ENCODE measurements at places on chromosomes 7 and 10.

DNA sequence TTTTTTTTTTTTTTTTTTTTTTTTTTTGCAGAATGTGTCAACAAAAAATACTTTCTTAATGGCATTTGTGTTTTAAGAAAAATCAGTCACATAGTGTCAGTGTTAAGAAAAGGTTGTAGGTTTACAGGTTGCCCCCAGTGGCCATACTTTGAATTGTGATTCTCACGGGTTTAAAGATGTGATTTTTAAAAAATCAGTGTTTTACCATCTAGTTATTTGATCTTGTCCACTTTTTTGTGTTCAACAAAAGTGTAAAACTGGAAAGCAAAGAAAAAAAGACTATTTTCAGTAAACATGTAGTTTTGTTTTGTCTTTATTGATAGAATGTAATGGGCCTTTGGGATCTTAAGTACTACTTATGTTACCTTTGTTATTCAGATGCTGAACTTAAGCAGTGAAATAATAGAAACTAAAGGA lies 25.7 kb downstream of the SUV39H2 start:
- no peak for DNase-seq

GRCh38 chr10:102352066-102352715 lies 43.3 kb upstream of the NFKB2 start:
- DNase-seq, result peak; percentile 75

GRCh38 chr10:111137007-111137406 lies 60.2 kb downstream of the ADRA2A start:
- peak; percentile 24 for DNase-seq

DNA sequence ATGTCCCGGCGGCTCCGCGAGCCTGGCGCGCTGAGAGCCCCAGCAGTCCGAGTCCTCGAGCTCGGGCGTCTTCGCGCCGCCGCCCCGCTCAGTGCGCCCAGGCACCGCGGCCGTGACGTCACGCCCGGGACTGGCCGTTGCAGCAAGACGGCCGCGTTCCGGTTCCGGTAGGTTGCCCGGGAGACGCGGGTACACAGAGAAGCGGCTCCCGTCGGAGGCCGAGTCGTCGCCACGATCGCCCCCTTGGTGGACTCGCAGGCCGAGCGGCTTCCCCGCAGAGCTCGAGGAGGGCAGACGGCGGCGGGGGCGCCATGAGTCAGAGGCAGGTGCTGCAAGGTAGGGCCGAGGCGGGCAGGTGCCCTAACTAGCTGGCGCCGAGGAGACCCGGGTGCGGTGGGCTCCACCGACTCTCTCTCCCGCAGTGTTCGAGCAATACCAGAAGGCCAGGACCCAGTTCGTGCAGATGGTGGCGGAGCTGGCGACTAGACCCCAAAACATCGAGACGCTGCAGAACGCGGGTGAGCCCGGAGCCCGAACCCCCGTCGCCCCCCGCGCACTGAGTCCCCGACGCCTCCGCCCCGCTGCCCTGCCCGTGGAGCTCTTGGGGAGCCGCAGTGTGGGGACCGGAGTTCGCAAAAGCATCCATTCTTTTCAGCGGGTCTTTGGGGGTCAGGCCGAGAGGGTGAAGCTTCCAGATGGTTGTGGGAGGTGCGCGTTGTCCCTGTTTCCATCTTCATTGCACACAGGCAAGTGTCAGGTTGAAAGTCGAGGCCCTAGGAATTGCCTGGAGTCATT lies at the start of gene SPAG6:
SPAG6 (plus strand) TSS at position 196 of the 795 bp plus-strand sequence; CDS start at position 312, 116 bp downstream.
- peak; percentile 83 for DNase-seq

DNA sequence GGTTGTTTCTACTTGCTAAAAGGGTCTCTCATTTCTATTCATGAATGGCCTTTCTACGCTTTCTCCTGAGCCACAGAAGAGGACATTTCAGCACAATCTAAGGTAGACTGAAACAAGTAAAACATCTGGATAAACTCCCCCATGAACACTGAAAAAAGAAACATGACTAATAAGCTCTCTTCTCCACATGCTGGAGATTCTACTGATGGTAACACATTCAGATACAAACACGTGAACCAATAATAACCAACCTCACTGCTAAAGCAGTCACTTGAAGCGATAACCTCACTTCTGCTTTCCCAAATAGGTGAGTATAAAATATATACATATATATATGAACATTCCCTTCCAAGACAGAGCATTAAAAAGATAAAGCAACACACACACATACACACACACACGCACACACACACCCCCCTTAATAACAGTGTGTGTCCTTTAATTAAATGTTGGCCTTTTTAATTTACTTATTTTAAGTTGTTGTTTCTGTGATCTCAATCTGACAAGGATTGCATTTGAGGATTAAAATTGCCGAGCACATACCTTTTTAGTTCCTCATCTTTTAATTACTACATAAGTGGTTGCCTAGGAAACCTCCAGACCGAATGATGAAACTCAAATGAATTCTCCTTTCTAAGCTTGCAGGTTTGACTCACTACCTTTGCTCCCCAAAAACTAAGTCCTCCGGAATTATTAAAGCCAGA lies 292.4 kb upstream of the KLF14 start:
- no peak for DNase-seq

DNA sequence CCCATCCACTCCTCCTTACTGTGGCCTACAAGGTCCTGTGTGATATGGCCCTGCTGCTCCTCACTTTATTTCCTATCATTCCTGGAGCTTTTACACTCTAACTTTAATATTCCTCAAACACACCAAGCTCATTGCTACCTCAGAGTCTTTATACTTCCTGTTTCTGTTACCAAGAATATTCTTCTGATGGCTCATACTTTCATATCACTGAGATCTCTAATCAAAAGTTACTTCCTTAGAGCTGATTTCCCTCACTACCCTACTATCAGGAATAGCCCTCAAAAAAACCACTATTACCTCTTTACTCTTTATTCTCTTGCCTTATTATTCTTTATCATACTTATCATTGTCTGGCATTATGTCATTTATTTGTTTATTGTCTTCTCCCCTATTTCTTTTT lies 5.8 kb upstream of the PPP3CB start:
- DNase-seq, result no peak

- peak; percentile 57 for DNase-seq
Observed at GRCh38 chr7:96131525-96131924, 190.4 kb downstream of the SLC25A13 start.

GRCh38 chr7:84176716-84177115 lies 17.9 kb downstream of the SEMA3A start:
- no peak for DNase-seq

DNA sequence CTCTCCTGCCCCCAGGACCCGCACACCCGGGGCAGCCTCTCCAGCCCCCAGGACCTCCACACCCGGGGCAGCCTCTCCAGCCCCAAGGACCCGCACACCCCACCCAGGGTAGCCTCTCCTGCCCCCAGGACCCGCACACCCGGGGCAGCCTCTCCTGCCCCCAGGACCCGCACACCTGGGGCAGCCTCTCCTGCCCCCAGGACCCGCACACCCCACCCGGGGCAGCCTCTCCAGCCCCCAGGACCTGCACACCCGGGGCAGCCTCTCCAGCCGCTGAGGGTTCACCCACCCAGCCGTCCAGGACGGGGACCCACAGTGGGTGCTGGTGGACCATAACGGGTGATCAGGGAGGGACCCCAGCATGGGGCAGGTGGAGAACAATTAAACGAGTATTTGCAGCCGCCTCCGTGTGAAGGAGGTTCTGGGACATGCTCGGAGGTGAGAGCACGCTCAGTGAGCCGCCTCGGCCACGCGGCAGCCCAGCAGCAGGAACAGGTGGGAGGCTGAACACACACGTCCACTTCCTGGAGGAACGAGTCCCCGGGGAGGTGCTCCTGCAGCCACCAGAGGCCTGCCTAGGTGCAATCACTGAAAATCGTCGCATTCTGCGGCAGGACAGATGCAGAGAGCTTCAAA lies 107.9 kb downstream of the PDGFA start:
- no peak for DNase-seq

- no peak for DNase-seq
Observed at GRCh38 chr7:90236721-90237289, 8.2 kb upstream of the CFAP69 start.

GRCh38 chr10:101183458-101184183 lies 45.6 kb downstream of the LBX1 start:
- DNase-seq, result no peak

GRCh38 chr10:15391491-15391890 lies 20.4 kb upstream of the FAM171A1 start:
- DNase-seq, result no peak

- no peak for DNase-seq
Observed at GRCh38 chr7:54879776-54880175, 120.8 kb upstream of the SEC61G start.

DNA sequence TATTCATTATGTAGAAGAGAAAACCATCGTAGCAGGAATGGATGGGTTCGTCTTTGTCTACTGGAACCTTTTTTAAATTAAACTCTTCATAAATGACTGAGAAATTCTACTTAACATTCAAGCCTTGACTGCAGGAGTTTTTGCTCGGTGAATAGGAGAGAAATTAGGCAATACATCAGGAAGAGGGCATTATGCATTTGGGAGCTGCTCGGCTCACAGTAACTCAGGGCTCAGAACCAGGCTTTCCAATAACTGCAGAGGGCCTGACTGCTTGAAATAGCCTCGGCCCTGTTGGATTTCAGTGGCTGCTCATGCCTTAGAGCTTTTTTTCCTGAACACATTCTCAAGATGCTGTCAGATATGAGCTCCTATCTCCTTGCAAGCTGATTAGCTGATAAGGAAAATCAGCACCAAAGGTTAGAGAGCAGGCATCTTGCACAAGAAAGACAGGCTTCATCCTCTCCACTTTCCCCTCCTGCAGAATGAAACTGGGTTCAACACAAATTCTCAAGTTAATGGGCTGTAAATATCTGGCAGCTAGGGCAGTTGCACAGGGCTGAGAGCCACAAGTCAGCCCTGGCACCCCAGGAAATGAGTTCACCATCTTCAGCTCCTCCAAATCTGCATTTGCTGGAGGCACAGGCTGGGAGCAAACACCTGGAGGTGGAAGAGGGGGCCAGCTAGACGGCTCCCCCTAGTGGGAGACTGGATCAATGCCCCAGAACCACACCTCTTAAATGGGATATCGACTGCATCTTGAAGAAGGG lies 24.3 kb downstream of the TECTB start:
- peak; percentile 79 for DNase-seq

DNA sequence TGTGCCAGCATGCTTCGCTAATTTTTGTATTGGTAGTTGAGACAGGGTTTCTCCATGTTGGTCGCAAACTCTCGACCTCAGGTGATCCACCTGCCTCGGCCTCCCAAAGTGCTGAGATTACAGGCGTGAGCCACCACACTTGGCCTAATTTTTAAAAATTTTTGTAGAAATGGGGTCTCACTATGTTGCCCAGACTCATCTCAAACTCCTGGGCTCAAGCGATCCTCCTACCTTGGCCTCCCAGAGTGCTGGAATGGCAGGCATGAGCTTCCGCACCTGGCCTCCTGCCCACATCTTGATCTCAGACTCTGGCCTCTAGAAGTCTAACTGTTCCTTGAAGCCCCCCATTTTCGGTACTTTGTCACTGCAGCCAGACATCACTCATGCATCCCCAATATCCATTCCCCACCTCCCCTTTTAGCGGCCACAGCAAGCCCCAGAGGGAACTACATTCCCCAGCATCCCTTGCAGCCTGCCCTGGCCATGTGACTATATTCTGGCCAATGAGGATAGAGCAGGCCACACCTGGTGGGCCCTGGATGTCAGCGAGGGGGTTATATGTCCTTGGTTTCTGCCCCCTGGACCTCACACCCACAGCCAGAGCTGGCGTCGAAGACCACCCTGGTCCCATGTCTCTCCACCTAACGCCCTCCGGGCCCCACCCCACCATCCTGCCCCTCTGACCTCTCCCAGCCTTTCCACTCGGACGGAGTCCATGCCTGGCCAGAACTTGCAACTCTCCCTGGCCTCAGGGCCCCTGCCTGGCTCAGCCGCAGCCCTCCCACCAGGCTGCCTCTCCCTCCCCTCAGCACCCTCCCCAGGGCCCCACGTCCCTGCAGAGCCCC lies 33.8 kb downstream of the MICALL2 start:
- DNase-seq, result no peak

GRCh38 chr7:158818325-158819213 lies 10.7 kb downstream of the ESYT2 start:
- peak; percentile 100 for DNase-seq

DNA sequence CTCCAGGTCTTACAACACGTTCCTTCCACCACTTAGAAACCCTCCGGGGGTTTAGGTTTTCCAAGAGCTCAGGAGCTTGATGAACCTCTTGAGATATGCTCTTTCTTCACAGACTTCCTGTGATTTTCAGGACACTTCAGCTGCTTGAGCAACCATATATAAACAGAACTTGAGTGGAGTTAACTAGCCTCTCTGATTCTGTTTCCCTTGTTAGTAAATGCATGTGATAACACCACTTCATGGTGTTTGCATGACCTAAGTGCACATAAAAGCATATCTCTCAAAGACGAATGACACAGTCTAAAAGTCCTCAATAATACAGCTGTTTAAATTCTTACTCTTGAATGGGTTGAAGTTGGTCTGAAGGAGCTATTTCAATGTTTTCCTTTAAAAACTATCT lies 9.9 kb downstream of the PRR15 start:
- no peak for DNase-seq

- DNase-seq, result no peak
Observed at GRCh38 chr7:46622251-46622650, 701.2 kb upstream of the IGFBP3 start.

DNA sequence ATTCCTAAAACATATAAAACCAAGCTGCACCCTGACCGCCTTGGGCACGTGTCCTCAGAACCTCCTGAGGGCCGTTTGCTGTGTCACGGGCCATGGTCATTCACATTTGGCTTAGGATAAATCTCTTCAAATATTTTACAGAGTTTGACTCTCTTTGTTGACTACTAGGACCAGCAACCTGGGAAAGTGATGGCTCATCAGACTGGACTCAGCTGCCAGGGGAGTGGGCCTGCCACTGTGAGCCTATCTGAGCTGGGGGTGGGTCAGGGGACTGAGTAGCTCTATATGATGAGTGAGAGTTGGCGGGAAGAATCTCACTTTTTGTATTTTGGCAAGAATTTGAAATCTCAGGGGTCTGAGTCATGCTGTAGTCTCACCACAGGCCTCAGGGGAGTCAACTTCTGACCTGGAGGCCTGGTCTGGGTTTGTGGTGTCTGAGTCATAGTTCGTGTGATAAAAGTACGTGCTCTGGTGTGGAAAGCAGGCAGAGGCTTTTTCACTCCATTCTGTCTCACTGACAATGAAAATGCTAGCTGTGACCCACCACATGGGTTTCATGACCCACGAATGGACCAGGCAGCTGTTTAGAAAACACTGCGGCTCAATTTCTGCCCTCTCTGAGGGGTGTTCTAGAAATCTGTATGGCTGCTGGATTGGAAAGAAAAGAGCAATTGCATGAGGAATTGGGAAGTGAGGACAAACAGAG lies 4.2 kb upstream of the UPP1 start:
- DNase-seq, result peak; percentile 98

- DNase-seq, result no peak
Observed at GRCh38 chr7:119288416-119288815, 984.6 kb upstream of the KCND2 start.

GRCh38 chr10:34343764-34344163 lies 471.3 kb downstream of the PARD3 start:
- DNase-seq, result no peak

Measured in islet precursor cell (in vitro differentiated cells).